ENCODE measurements at places on chromosomes 12 and 14. TPM values are rescaled to one million over a fixed set of nuclear protein-coding genes. Genes with fewer than 3 reads are reported as not detected.

The PLXNC1 gene
- total RNA-seq, result 105 TPM

The NANOG gene
- 0.27 TPM for total RNA-seq

The TPPP2 gene
- not detected for total RNA-seq

The CCDC85C gene
- total RNA-seq, result 11.3 TPM

The HOXC13 gene
- not detected for total RNA-seq

All from cerebellum (tissue), 4 donors.